ENCODE measurements at places on chromosomes 5 and 9.

GRCh38 chr5:137836298-137836697 is 31.4 kb upstream of the MYOT start:
- DNase-seq: no peak

GRCh38 chr9:78294290-78295176 is 2.4 kb upstream of the PSAT1 start:
- no peak for DNase-seq

GRCh38 chr5:32734827-32735378 is 23.8 kb downstream of the NPR3 start:
- no peak for DNase-seq

DNA sequence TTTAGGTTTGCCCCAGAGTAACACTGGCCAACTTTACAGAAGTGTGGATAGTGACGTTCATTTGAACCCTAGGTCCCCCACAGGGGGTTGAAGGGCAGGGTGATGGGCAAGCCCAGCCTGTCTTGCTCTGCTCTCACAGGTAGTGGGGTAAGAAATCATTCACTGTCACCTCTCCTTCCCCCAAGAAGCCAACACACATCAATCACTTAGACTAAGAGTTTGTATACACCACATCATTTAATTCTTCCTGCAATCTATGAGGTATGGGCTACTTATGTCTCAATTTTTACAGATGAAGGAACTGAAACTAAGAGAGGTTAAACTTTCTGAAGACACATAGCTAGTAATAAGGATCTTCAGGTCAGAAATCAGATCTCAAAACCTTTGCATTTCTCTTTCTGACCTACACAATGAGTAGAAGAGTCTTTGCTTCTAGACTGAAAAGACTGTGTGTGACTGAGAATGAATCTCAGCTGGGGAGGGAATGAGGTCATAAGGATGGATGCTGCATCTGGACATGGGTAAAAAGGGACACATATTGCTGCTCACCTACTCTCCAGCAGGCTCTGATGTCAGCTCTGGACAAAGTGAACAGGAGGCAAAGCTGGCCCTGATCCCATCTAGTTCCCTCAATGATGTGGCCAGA is 81.0 kb upstream of the EQTN start:
- no peak for DNase-seq

GRCh38 chr5:78778538-78778937 is 130.0 kb upstream of the LHFPL2 start:
- no peak for DNase-seq

DNA sequence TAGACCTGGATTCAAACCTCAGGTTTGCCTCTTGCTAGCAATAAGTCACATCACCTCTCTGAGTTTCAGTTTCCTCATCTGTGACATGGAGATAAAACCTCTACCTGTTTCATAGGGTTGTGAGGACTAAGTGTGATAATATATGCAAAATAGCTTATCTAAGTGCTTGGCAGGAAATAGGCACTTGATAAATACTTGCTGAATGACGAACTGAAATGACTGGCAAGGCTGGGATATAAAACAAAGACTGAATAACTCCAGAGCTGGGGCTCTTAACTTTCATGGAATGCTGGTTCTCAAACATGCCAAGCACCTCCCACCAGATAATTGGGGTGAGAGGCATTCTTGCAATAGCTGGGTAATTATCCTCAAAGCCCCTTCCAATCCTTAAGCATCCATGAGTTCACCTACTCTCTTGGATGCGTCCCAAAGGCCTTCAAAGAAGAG is 87.6 kb downstream of the ADRB2 start:
- DNase-seq: peak; percentile 94

GRCh38 chr9:98430535-98431292 is 175.3 kb upstream of the TBC1D2 start:
- DNase-seq: no peak
